Activated gamma-delta T cell (primary cell): ENCODE measurements at places on chromosomes 5 and 9.

- no peak for DNase-seq
These were observed 10.3 kb downstream of the CDC37L1 start for GRCh38 chr9:4689687-4690104.

DNA sequence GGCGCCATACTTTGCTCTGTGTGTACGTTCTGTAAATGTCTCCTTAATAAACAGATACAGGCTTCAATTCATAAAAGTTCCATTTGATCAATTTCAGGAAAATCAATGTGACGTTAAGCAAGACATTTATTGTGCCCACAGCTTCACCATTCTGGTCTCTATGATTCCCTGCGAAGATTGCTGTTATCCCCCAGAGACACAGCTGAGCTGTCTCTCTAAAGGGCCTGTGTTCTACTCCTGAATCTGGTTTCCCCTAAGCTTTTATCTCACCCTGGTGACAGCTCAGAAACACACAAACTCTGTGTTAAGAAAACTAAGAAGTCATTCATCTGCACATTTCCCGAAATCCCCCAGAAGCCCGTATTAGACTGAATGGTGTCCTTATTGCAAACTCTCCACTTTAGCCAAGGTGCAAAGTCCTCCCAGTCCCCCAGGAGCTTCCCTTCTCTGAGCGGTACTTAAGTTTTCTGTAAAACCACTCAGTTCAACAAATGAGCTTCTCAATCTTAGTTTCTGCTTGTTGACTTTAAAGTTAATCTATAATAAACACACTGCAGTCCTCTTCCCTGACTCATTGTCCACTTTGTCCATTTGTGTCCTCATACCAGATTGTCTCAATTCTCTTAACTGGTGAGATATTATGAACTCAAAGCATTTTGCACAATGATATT lies 1.4 kb upstream of the C5orf15 start:
- no peak for DNase-seq

- DNase-seq: no peak
These were observed 34.8 kb downstream of the FKBP15 start for GRCh38 chr9:113186137-113186755.

DNA sequence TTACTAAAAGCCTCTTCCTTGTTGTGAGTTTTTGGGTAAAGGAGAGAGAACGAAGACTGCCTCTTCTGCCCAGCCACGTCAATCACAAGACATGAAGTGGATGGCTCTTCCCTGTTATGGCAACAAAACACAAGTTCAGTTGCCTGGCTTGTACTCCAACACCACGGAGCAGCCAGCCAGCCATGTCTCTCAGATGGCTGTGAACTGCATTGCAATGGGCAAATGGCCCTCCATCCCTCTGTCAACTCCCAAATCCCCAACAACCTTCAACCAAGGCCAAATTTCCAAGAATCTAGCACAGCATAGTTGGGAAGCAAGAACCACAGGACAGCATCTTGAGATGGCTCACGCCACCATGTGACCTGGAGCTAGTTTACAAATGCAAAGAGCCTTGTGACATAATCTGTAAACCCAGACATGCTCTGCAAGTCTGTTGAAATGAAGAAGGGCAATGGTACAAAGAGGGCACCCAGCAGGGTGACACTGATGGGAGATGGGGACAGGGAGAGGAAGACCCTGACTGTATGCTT lies 53.9 kb downstream of the ZNF366 start:
- no peak for DNase-seq

GRCh38 chr9:133226219-133227171 lies 17.4 kb upstream of the OBP2B start:
- no peak for DNase-seq

- no peak for DNase-seq
These were observed 39.2 kb downstream of the TTC1 start for GRCh38 chr5:160048131-160048530.

- DNase-seq: no peak
These were observed 307.3 kb upstream of the MPDZ start for GRCh38 chr9:13586587-13587374.

- no peak for DNase-seq
These were observed 496.9 kb upstream of the ADAMTS16 start for GRCh38 chr5:4643190-4643589.

- no peak for DNase-seq
These were observed 79.2 kb downstream of the MEGF10 start for GRCh38 chr5:127369796-127370195.

DNA sequence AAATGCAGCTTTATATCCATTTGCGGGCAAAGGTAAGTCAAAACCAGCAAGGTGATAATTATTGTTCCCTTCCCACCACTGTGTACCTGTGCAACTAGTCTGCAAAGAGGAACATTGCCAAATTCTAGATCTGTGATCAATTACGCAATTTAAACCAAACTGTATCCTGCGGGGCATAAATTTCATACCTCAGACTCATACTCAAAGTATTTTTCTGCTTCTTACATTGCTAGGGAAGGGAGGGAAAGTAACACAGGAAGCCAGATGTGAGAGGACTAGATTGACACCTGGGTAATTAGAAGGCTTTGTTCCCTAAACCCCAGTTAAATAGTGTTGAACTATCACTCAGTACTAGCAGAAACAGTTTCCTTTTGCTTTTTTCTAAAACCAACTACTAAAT lies 240.2 kb upstream of the ZNF608 start:
- no peak for DNase-seq

GRCh38 chr9:83006378-83006777 lies 56.6 kb downstream of the RASEF start:
- no peak for DNase-seq

- no peak for DNase-seq
These were observed 201.5 kb downstream of the RGS3 start for GRCh38 chr9:113665064-113665463.

GRCh38 chr5:55855509-55855908 lies 4.4 kb downstream of the IL31RA start:
- no peak for DNase-seq

- DNase-seq: no peak
These were observed 35.2 kb downstream of the YIPF5 start for GRCh38 chr5:144135113-144135762.

GRCh38 chr5:1476967-1477310 lies 31.7 kb upstream of the SLC6A3 start:
- DNase-seq: no peak

GRCh38 chr9:79107911-79108676 lies 463.7 kb upstream of the TLE4 start:
- no peak for DNase-seq

DNA sequence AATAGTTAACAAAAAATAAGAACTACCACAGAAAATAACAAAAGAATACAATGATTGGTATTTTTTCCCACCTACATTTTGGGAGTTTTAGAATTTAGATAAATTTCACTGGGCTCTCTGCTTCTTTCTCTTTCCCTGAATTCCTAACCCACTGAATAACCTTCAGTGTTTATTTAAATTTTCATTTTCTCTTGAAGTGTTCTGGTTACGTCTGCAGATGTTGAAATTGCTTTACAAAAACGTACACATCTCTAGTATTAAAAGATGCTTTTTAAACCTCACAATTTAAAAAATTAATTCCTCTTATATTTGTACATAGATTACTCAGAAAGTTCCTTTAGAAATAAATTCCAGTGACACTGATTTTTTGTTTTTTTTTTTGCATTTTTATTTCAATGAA lies 158.7 kb upstream of the TUT7 start:
- no peak for DNase-seq

GRCh38 chr9:95901506-95901905 lies 26.0 kb downstream of the ERCC6L2 start:
- DNase-seq: no peak

DNA sequence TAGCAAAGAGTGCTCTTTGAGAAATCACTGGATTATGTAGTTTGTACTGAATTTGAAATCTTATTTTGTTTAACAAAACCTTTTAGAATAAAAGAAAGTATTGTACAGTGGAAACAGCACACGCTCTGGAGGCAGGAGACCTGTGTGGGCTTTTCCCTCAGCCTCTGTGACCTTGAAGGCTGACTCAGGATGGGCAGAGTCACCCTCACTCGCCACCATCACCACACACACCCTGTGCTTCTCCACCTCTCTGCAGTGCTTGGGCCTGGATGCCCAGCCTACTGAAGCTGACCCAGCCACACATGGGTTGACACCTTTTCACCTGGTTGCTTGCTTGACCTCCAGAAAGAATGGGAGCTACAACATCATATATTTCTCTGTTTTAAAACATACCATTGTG lies 19.6 kb downstream of the ANGPTL2 start:
- DNase-seq: no peak

DNA sequence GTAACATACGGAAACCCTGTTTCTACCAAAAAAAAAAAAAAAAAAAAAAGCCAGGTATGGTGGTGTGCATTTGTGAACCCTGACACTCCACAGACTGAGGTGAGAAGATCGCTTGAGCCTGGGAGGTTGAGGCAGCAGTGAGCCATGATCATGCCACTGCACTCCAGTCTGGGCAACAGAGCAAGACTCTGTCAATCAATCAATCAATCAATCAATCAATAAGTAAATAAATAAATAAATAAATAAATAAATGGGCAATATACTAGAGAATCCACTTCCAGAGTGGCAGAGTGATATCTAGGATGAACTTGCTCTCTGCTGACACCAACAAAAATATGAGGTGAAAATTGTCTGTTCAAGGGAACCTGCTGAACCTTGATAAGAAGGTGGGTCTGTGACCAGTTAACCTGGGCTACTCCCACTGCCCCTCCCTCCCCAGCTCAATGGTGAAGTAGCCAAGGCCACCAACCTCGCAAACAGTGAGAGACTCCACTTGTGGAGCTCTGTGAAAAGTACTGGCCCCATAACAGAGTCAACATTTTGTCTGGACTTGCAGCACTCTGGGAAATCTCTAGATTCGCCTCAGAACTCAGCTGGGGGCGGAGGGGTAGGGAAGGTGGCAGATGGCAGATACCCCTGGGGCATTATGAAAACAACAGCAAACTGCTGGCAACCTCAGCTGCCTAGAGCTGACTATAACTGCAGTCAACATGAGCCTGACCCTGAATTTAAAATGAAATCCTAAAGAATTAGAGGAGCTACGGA lies 163.7 kb downstream of the ROR2 start:
- DNase-seq: no peak

DNA sequence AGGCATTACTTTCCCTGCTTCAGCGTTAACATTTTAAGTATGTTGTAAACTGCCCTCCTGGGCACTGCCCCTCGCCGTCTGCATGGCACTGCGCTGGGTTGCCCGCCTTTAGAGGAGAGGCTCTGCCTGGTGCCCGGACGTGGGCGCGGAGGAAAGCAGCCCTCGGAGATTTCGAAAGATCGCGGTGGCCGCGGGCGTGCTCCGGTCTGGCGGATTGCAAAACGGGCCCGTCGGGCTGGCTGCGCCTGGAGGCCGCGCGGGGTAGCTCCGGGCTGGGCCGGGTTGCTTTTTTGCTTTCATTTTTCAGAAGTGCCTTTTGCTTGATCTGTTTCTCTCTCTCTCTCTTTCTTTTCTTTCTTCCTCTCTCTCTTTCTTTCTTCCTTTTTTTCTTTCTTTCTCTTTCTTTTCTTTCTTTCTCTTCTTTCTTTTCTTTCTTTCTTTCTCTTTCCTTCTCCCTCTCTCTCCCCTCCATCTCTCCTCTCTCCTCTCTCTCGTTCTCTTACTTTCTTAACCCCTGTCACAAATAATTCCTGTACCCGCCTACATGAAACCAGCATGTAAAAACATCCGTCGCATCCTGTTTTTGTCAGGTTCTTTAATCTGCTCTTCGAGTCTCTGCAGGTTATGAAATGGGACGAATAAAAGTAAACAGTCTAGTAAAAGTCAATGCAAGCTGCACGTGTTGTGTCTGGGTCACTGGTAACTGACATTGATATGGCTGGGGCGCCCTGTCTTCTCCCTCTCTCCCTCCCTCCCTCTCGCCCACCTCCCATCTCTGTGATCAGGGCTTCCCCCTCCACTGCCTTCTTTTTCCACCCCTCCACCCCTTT lies 1.7 kb downstream of the FST start:
- DNase-seq: peak; percentile 24

DNA sequence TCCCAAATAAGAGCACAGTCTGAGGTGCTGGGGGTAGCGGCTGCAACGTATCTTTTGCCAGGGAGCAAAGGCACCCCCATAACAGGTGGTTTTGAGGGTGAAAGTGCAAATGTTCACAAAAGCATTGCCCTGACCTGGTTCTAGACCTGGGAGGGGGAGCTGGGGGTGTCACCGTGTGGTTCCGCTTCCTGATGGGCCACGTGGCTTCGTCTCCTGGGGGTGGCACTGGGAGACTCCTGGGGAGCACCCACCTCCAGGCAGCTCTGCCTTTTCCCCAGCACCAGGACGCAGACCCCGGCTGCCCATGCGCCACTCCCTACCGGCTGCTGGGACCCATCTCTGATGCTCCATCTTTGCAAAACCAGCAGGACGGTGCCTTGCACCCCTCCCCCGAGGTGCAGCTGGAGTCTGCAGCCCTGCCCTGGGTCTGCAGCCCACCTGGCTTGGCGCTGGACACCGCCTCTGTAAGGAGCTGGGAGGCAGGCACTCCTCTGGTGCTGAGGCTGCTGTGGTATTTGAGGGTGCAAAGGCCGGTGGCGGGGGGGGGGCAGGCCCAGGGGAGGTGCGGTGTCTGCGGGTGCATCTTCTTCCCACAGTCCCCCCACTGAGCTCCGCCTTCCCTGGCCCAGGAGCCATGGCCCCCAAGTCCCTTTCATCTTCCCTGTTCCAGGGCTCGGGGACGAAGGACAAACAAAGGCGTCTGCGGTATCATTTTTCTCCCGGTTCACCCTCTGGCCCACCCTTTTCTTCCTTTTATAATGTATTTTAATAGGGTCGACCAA lies 29.8 kb upstream of the RXRA start:
- no peak for DNase-seq

GRCh38 chr5:969408-969839 lies 39.2 kb upstream of the NKD2 start:
- no peak for DNase-seq

- no peak for DNase-seq
These were observed 129.7 kb upstream of the OTULINL start for GRCh38 chr5:14451871-14452270.

DNA sequence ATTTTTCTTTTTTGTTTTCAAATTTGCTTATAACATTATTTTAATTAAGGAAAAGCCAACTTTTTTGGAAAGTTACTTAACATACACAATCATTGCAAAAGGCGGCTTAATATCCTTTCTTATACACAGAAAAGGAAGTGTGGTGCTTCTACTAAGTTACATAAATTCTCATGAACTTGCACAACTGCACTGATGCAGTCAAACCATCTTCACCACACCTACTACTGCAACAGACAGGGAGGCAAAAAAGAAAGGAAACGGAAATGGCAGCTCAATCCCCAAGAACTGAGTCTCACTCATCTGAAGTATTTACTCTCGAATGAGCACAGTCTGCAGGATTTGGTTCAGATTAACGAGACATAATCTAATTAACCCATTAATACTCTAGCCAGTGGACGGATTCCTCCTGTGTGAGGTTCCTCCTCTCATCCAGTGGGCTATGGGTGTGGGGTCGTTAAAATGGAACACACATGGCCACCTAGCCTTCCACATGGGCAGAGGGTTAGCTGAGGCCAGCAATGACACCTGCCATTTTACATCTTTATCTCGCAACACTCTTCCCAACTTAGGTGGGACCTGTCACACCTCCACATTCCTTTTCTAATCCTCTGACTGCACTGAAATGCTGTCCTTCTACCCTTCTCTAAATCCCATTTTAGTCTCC lies 30.0 kb downstream of the GOLM1 start:
- DNase-seq: no peak
